Cardiac septum (tissue), 1 donor: ENCODE measurements at places on chromosomes 7 and 10. TPM values are rescaled to one million over a fixed set of nuclear protein-coding genes. Genes with fewer than 3 reads are reported as not detected.

UCN3 gene
- not detected for total RNA-seq

HMX3 gene
- total RNA-seq: not detected

BAMBI gene
- 46.6 TPM for total RNA-seq

TRIM73 gene
- total RNA-seq: 1.4 TPM

GJC3 gene
- total RNA-seq: not detected

GRCh38 chr10:93751832-93752231, 5.9 kb upstream of the LGI1 start:
- DNase-seq: no peak

GRCh38 chr7:130364451-130364850, 15.8 kb upstream of the CPA1 start:
- DNase-seq: peak; percentile 35

DNA sequence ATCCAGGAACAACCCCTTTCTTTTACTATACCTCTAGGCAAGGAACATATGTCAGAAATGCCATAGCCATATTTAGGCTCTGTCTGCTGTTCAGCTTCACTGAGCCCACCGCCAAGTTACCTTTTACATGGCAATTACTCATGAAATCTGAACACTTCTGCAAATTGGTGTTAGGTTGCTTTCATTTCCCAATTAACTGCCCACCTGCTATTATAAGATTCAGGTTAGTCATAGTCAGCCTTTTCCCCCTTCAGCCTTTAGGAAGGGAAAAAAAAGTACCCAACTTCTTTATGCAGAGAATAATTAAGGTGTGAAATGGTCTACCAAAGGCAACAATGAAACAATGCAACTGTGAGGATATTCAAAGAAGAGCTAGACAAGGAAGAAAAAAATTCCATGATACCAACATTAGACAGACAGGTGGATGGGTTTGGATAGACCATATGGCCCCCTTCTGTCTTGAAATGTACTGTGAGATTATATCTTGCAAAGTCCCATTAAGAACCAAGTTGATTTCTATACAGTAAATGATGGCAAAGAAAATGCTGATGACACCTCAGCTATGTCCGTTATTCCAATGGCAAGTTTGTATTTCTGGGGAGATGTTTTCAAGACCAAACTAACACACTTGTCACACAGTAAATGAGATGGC, 442.1 kb upstream of the NRP1 start:
- DNase-seq: no peak

DNA sequence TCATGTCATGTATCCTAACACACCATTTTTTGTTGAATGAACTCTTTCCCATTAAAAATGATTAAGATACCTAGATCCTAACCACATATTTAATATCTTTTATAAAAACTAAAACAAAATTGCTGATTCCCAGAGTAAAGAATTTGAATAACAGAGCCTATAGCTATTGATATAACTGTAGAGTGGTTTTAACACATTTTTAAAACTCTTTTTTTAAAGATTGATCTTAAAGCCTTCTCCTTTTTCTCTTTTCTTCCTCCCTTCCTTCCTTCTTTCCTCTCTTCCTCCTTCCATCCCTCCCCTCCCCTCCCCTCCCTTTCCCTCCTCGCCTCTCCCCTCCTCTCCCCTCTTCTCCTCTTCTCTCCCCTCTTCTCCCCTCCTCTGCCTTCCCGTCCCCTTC, 605.4 kb upstream of the FZD8 start:
- no peak for DNase-seq

GRCh38 chr7:140674899-140675701, 2.4 kb downstream of the ADCK2 start:
- DNase-seq: no peak

DNA sequence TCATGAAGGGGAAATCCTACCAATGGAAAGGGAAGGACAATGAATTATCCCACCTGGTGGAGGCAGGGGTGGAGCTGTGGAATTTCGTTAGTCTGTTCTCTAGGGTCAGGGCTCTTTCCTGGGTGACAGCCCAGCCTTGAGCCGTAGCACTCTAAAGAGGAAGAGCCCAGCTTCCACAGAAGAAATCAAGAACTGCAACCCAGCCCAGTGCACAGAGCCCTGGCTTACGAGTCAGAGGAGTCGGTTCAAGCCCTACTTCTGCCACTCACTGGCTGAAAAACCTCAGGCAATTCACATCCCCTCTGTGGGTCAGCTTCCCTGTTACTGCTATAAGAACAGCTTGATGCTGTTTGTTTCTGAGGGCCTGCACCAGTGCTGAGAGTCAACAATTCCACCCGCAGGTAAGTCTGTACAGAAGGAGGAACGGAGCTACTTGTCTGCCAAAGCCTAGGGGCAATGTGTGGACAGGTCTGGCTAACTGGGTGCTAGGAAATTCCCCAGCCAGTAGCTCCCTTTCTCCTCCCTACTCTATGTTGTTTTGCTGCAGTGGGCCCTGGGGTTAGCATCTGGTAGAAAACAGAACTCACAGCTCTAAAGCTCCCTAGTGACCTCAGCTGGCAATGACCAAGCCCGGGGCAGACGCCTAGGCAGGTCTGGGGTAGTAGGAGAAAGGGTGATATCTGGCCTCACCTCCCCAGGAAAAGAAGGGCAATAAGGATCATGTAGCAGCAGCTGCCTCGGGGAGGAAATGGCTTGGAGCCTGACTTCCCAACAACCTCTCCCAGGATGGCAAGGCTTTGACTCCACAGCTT, 3.3 kb downstream of the AVPI1 start:
- DNase-seq: no peak

DNA sequence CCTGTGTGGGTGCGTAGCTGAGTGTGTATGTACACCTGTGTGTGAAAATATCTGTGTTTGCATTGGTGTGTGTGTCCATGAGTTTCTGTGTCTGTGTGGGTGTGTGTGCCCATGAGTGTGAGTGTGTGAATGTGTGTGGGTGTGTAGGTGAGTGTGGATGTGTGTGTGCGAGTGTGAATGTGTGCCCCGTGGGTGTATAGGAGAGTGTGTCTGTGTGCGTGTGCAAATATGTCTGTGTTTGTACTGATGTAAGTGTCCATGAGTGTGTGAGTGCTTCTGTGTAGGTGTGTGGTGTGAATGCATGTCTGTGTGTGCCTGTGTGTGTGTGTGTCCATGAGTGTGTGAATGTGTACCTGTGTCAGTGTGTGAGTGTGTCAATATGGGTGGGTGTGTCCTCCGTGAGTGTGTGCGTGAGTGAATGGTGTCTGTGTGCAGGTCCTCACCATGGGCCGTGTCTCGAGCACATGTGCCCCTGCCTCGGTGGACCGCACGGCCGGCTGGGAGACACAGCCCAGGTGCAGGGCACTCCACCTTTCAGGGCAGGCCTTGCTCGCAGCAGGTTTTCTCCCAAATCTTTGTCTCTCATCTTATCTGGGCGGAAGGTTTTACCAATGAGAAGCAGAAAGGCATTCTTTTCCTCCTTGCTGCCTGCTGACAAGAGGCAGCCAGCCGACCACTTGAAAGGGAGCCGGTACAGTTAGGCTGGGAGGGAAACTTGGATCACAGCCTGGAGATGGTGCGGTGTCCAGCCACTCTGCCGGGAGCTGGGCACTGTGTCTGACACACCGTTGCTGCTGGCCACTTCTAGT, 107.1 kb upstream of the FAM20C start:
- DNase-seq: peak; percentile 80

GRCh38 chr7:151311294-151311864, 30.2 kb upstream of the NUB1 start:
- no peak for DNase-seq

DNA sequence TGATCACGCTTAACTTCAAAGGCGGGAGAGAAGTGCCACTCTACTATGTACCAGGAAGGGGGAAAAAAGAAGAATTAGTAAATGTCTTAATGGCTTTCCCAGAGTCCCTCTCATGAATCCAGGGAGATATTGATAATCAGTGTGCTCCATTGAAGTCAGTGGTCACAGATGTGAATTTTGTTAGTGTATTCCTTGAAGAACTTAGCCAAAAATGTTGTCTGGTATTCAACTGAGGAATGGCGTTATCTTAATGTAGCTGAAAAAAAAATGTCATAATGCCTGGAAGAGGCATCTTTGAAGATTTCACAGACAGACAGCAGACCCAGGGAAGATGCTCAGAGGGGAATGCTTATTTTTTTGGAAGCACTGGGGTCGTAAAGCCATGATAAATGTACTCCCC, 250.4 kb downstream of the WDR11 start:
- no peak for DNase-seq

DNA sequence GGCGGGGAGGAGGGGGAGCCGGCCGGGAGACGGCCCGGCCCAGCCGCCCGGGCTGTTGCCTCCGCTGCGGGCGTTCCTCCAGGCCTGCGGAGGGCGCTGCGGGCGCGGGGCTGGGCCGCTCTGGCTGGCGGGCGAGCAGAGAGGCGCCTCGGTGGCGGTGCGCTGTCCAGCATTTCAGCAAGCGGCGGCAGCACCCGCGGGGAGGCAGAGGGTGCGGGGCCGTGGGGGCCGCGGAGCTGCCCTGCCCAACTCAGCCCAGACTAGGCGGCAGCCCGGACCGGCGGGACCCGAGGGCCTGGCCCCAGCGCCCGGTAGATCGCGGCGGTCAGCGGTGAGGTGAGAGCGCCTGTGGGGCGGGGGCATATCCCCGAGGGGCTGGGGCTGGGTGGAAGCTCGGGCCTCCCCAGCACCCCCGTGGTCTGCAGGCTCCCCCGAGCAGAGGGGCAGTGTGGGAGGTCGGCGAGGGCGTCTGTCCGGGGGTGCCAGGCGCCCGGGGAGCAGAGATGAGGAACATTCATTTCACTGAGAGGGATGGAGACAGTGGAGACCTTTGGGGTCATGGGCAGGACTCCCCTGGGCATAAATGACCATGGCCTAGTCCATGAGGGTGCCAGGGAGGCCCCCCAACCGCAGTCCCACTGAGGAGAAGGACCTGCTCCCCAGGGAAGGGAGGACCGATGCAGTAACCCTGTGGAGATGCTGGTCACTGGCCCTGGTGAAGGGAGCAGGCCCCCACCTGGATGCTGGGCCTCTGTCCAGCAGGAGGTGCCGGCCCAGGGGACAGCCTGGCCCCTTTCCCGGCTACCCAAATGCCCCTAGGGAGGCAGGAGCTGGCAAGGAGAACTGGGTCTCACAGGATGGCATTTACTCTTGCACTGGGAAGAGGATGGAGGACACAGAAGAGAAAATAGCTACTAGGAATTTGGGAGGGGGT, at the start of gene SRRM3:
SRRM3 (plus strand) TSS at position 165 of the 934 bp plus-strand sequence. CDS start 33,171 bp downstream, outside the sequence.
- peak; percentile 84 for DNase-seq

GRCh38 chr7:132177708-132178401, 398.4 kb downstream of the PLXNA4 start:
- DNase-seq: no peak

DNA sequence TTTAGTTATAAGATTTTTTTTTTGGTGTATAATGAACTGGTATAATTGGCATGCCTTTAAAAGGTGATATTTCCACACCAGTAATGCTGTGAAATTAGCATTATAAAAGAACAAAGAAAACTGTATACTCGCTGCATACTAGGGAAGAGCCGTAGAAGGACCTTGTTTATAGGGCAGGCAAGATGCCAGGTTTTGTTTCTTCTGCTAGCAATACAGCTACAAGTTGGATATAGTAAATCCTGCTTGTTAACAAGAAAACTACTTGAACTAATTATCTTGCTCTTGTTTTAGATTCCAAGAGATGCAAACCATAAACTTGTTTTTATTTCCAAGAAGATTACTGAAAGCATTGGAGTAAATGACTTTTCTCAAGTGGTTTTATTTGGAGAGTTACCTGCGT, 1.9 kb downstream of the DNAH11 start:
- no peak for DNase-seq

DNA sequence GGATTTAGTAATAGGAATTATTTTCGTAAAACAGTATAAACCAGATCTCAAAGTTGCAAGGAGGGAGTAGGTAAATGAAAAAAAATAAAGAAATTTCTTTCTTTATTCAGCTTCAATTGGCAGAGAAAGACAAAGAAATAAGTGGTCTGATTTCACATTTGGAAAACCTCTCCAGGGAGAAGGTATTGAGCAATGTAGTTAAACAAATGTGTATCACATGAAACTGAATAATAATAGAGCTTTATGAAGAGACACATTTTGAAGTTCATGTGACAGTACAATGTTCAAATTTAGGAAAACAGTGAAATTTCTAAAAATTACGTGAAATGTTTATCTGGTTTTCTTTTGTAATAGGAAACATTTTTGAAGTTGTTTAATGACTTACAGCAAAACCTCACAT, 63.0 kb downstream of the TAX1BP1 start:
- no peak for DNase-seq

DNA sequence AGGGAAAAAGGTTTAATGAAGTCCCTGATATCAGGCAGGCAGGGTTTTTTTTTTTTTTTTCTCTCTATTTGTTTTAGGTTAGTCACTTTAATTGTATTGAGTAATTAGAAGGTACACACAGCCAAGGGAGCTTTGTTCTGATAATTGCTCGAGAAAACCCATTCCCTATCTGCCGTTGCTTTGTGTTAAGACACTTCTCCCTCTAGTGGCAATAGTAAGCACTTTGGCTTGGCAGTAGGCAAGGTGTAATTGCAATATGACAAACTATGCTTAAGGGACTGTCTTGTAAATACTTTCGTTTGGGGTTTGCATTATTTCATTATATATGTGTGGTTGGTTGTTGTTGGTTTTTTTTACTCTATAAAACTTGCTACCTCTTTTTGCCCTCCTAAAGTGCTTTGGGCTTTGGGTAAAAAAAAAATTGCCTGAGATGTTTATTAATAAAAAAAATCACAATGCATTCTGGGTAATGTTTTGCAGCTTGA, 113.4 kb downstream of the BTRC start:
- no peak for DNase-seq

DNA sequence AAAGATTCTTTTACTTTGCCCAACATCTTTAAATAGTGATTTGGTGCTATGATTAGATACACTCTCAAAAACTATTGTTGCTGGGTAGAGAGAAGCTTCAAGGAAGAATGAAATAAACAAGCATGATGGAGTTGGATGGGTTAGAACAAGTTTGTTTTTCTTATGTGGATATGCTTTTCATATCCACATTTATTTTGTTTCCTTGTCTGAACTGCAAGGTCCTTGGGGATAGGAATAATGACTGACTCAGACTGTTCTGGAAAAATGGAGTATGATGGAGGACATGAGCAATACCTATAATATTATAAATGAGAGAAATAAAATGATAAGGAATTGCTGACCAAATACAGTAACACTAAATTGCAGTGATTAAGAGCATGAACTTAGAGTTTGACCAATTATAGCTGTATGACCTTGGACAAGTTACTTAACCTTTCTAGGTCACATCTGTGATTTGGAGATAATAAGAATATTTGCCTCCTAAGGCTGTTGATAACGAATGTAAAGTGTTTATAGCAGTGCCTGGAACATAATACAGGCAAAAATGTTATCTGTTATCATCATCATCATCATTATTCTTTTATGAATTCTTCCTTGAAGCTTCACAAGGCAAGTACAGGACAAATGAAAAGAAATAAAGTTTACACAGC, 847.5 kb downstream of the LRMDA start:
- DNase-seq: no peak
